ENCODE measurements at places on chromosomes 1 and 21.
A peak's percentile ranks its signal among the peaks of the same experiment; 100 is the strongest.

DNA sequence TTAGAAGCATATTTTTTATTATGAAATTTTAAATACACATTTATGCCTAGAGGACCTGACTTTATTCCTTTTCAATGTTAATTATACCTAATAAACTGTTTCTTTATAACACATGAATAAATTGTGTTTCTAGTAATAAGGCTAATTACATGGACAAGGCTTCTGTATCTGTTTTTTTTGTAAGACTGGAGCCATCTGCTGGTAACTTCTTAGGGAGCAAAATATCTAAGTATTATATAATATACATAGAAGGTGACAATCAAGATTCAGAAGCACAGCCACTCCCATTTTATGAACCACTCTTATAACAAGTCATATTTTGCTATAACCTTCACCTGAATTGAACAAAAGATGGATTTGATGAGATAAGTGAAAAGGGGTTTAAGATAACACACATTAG, 84.2 kb downstream of the LBR start:
- H3K36me3 ChIP-seq, result no peaks in the 10 kb centered on the region
- DNase-seq, result no peak
- H3K4me1 ChIP-seq, result peaks cover 2% of the 10 kb centered on the region
- H3K27me3 ChIP-seq, result peaks cover 27% of the 10 kb centered on the region
- no peak overlapping the region for H3K27ac ChIP-seq

DNA sequence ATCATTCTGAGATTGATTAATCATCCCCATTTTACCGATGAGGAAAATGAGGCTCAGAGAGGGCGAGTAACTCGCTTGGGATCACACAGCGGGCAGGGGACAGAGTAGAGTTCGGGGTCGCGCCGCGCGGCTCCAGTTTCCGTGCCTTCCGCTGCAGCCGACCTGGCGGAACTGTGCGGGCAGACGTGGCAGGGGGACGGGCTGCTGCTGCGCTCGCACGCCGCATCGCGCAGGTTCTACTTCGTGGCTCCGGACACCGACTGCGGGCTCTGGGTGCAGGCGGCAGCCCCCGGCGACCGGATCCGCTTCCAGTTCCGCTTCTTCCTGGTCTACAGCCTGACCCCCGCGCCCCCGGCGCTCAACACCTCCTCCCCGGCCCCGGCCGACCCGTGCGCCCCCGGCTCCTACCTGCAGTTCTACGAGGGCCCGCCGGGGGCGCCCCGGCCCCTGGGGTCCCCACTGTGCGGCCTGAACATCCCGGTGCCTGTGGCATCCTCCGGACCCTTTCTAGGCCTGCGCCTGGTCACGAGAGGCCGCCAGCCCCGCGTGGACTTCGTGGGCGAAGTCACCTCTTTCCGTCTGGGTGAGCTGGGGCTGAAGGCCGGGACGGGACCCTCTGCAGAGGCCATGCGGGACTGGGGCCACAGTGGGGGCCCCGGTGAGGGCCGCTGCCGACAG, 2.3 kb downstream of the LDLRAD2 start:
- peak; percentile 61 for DNase-seq
- H3K36me3 ChIP-seq, result no peaks in the 10 kb centered on the region
- H3K27ac ChIP-seq, result no peak overlapping the region
- peaks cover 30% of the 10 kb centered on the region for H3K27me3 ChIP-seq

- H3K27me3 ChIP-seq, result no peaks in the 10 kb centered on the region
- H3K36me3 ChIP-seq, result no peaks in the 10 kb centered on the region
- no peaks in the 10 kb centered on the region for H3K4me1 ChIP-seq
- H3K27ac ChIP-seq, result no peak overlapping the region
- no peak overlapping the region for H3K4me3 ChIP-seq
Measured at GRCh38 chr1:184682956-184683355, 71.7 kb downstream of the EDEM3 start.

GRCh38 chr1:70674941-70675685, 264.0 kb downstream of the CTH start:
- H3K27me3 ChIP-seq, result no peaks in the 10 kb centered on the region
- H3K4me3 ChIP-seq, result no peak overlapping the region
- no peak overlapping the region for H3K27ac ChIP-seq
- no peak for DNase-seq
- H3K36me3 ChIP-seq, result no peaks in the 10 kb centered on the region

DNA sequence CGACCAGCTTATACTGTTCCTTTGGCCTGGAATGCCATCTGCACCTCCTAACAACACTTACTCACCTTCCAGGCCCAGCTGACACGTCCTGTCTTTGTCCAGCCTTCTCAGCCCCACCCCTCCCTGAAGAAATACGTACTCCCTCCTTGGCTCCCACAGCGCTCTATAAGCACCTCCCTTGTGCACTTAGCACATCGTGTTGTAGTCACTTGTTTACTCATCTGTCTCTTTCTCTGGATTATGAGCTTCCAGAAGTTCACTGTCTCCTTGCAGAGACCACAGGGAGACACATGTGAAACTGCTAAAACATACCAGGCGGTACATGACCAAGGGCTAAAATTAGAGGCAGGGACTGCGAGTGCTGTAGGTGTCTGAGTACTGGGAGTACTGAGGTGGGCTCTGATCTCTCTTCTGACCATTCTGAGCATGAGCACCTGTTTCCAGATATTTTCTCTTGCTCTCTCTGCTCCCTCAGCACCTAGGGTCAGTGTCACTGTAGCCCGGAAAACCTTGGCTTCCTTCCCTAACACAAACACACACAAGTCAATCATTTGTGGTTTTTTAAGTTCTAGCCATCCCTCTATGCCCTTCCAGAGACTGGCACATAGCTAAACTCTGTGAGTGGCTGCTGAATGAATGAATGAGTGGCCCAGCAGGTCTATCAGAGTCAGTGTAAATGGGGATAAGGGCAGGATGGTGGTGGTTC, 5.1 kb downstream of the DCST1 start:
- DNase-seq, result no peak
- peaks cover 2% of the 10 kb centered on the region for H3K27me3 ChIP-seq
- no peaks in the 10 kb centered on the region for H3K4me1 ChIP-seq
- no peak overlapping the region for H3K4me3 ChIP-seq

DNA sequence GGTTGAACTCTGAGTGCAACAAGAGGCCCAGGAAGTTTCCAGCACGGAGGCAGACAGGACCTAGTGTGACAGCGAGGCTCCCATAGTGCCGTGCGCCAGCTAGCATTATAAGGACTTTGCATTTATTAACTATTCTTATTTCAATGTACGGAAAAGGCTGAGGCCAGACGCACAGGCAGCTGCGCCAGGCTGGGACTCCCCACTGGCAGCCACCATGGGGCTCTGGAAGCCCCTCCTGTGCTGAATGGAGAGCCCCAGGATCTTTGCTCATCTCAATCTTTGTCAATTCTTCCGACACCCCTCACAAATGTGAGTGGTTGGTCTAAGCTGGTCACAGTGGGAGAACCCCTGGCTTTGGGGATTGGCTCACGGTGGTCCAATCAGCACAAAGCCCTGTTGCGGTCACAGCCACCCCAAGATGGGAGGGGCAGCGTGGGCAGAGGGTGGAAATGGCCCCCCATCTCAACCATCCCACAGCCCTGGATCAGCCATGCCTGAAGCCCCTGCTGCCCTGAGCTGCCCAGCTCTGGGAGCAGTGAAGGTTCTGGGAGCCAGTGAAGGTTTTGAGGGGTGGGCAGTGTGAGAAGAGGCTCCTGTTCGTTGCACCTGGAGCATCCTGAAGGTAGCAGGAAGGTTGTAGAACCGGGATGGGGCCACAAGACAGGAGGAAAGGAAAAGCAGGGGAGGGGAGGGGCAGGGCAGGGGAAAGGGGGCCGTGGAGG, 59.5 kb upstream of the ADARB1 start:
- DNase-seq, result no peak
- H3K27me3 ChIP-seq, result peaks cover 45% of the 10 kb centered on the region
- no peak overlapping the region for H3K4me3 ChIP-seq
- H3K36me3 ChIP-seq, result no peaks in the 10 kb centered on the region
- peaks cover 10% of the 10 kb centered on the region for H3K4me1 ChIP-seq

- H3K36me3 ChIP-seq, result no peaks in the 10 kb centered on the region
- H3K4me3 ChIP-seq, result no peak overlapping the region
- DNase-seq, result peak; percentile 60
- H3K27ac ChIP-seq, result no peak overlapping the region
Measured at GRCh38 chr1:212457740-212458338, 25.1 kb downstream of the NENF start.

GRCh38 chr1:219299420-219299819, 125.7 kb downstream of the LYPLAL1 start:
- H3K36me3 ChIP-seq, result no peaks in the 10 kb centered on the region
- no peak overlapping the region for H3K27ac ChIP-seq
- DNase-seq, result no peak
- H3K4me3 ChIP-seq, result no peak overlapping the region

DNA sequence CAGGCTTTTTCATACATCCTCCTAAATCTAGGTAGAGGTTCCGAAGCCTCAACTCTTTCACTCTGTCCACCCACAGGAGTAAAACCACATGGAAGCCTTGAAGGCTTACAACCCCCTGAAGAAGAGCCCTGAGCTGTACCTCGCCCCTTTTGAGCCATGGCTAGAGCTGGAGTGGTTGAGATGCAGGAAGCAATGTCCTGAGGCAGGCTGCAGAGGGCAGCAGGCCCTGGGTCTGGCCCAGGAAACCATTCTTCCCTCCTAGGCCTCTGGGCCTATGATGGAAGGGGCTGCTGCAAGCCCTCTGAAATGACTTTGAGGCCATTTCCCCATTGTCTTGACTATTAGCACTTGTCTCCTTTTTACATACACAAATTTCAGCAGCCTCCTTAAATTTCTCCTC, 1503.0 kb downstream of the KCNT2 start:
- no peaks in the 10 kb centered on the region for H3K4me1 ChIP-seq
- H3K27me3 ChIP-seq, result no peaks in the 10 kb centered on the region
- no peak for DNase-seq
- no peaks in the 10 kb centered on the region for H3K36me3 ChIP-seq
- H3K27ac ChIP-seq, result no peak overlapping the region

DNA sequence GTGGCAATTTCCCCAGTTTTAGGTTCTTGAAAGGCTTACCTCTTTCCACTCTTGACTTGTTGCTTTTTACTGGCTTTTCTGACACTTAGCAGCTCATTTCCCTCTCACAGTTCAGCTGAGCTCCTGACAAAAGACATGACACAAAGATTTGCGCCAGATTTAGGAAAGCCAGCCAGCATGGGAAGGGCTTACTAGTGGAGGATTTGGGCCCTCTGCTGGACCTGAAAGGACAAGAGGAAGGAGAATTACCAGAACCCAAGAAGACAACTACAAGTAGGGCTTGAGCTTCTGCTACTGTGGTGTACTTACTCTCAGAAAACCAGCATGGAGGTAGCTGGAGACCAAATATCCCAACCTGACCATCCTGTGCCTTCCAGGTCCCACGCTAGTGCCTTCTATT, 784.5 kb downstream of the BRINP3 start:
- H3K4me3 ChIP-seq, result no peak overlapping the region
- no peaks in the 10 kb centered on the region for H3K36me3 ChIP-seq
- H3K4me1 ChIP-seq, result no peaks in the 10 kb centered on the region
- H3K27ac ChIP-seq, result no peak overlapping the region
- no peaks in the 10 kb centered on the region for H3K27me3 ChIP-seq

DNA sequence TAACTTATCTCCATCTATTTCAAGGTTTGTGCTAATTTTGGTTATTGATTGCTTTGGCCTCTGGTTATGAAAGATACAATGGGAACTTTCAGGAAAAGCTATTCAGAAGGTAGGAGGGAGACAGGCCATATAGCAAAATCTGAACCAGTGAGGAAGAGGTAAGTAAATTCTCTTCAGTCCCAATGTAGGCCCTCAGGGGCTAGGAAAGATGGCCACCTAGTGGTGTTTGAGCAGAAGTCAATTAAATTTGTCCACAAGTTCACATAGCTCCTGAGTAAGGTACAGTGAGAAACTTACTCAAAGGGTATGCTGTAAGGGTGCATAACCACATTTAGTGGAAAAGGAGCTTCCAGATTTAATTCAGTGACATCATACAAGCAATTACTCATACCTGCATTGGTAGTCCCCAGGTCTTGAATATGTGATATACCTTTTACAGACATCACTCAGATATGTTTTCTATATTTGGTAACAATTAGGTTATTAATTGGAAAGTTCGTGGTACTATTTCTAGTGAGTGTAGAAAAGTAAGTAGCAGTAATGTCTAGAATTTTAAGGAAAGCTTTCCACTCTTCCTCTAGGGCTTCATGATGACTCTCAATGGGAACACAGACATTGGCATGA, 21.4 kb upstream of the FMO1 start:
- no peak overlapping the region for H3K27ac ChIP-seq
- no peaks in the 10 kb centered on the region for H3K4me1 ChIP-seq
- no peak overlapping the region for H3K4me3 ChIP-seq
- peaks cover 13% of the 10 kb centered on the region for H3K27me3 ChIP-seq
- no peak for DNase-seq

- H3K27ac ChIP-seq, result peak overlapping the region; percentile 98
- H3K27me3 ChIP-seq, result no peaks in the 10 kb centered on the region
- H3K36me3 ChIP-seq, result peaks cover 73% of the 10 kb centered on the region
- DNase-seq, result no peak
- peak overlapping the region; percentile 99 for H3K4me3 ChIP-seq
Measured at GRCh38 chr1:246565751-246566127, 322 bp downstream of the TFB2M start.

GRCh38 chr1:150789396-150789795, 18.7 kb downstream of the CTSK start:
- H3K36me3 ChIP-seq, result no peaks in the 10 kb centered on the region
- H3K27me3 ChIP-seq, result no peaks in the 10 kb centered on the region
- no peaks in the 10 kb centered on the region for H3K4me1 ChIP-seq
- no peak overlapping the region for H3K4me3 ChIP-seq

DNA sequence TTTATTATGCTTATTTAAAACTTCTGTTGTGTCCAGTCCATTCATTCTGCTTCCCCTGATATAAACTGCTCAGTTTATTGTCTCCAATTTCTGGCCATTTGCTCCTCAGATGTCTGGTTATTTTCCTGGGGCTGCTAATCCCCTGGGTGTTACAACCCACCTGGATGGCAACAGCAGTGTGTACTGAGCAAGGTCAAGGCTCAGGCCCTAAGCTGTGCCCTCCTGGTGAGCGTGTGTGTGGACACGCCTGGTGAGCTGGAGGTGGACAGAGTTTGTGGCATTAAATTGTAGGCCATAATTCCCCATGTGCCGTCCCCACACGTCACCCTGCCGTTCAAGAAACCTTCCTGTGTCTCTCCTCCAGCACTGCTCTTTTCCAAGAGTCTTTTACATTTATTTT, 18.1 kb upstream of the KIF1B start:
- H3K36me3 ChIP-seq, result no peaks in the 10 kb centered on the region

GRCh38 chr21:37393030-37393429, 26.5 kb downstream of the DYRK1A start:
- H3K4me3 ChIP-seq, result no peak overlapping the region
- H3K4me1 ChIP-seq, result peaks cover 86% of the 10 kb centered on the region
- H3K27me3 ChIP-seq, result no peaks in the 10 kb centered on the region
- H3K27ac ChIP-seq, result peak overlapping the region; percentile 74
- H3K36me3 ChIP-seq, result peaks cover 24% of the 10 kb centered on the region

DNA sequence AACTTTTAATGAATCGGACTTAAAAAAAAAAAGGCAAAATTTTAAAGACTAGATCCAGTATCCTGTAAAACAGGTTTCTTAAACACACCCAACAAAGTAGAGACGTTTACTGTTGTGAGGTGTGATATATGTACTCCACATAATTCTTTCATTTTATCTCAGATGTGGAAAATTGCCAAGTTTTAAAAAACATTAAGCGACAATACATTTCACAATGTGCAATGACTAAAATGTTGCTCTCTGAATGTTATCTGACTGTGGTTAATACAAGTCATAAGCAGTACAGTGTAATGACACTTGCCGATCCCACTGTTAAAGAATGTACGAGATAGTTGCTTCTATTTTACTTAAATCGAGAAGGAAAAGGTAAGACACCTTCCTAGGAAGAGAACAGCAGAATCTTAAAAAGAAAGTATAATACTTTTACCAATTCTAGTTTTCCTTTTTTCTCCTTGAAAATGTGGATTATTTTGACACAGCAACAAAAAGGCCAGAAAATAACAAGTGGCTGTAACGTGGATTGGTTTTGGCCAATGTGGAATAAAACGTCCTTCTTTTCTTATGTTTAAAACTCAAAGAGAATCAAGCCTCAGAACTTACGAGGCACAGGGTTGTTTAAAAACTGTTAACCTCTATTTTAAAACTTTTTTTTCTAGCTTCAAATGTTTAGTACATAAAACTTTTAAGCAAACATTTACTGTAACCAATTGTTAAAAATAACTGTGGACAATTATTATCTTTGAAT, 51.4 kb downstream of the TP53BP2 start:
- H3K36me3 ChIP-seq, result peaks cover 86% of the 10 kb centered on the region
